T-helper 17 cell (primary cell): ENCODE measurements at places on chromosomes 5 and 9.

GRCh38 chr9:133374612-133375115 lies 1.2 kb downstream of the SURF4 start:
- H3K4me3 ChIP-seq = peak overlapping the region; percentile 93
- peaks cover 4% of the 10 kb centered on the region for H3K36me3 ChIP-seq
- DNase-seq = no peak
- H3K4me1 ChIP-seq = peaks cover 42% of the 10 kb centered on the region
- H3K27me3 ChIP-seq = no peaks in the 10 kb centered on the region
- peak overlapping the region; percentile 98 for H3K27ac ChIP-seq

DNA sequence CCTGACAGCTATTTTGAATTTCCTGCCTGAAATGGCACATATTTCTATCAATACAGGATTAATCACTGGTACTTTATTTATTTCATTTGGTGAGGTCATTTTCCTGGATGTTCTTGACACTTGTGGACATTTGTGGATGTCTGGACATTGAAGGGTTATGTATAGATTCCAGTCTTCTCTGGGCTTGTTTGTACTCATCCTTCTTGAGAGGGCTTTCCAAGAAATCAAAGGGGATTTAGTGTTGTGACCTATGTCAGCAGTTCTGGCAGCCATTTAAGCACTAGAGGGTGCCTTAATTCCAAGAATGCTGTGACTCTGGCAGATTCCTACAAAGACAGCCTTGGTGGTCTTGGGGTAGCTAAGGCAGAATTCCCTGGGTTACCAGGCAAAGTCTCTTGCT lies 259.7 kb downstream of the CSNK1G3 start:
- no peak overlapping the region for H3K27ac ChIP-seq
- no peaks in the 10 kb centered on the region for H3K4me1 ChIP-seq
- no peaks in the 10 kb centered on the region for H3K27me3 ChIP-seq
- H3K36me3 ChIP-seq = no peaks in the 10 kb centered on the region
- H3K4me3 ChIP-seq = no peak overlapping the region

DNA sequence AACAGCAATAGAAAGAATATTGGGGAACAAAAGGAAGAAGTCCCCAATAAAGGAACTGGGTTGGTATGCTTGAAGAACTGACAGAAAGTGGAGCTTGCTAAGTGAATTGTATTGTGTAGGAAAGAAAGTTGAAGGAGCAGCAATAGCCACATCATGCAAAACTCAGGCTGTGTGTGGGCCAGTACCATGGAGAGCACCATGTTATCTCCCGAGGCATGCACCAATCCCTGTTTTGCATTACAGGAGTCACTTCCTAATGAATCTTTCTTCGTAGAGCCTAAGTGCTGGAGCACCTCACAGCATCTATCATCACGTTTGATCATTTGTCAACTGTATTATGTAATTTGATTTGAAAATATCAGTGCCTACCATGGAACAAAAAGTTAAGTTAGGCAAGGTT lies 137.7 kb upstream of the NMUR2 start:
- H3K4me1 ChIP-seq = peaks cover 2% of the 10 kb centered on the region
- DNase-seq = no peak
- peaks cover 53% of the 10 kb centered on the region for H3K27me3 ChIP-seq
- no peak overlapping the region for H3K27ac ChIP-seq
- no peak overlapping the region for H3K4me3 ChIP-seq

DNA sequence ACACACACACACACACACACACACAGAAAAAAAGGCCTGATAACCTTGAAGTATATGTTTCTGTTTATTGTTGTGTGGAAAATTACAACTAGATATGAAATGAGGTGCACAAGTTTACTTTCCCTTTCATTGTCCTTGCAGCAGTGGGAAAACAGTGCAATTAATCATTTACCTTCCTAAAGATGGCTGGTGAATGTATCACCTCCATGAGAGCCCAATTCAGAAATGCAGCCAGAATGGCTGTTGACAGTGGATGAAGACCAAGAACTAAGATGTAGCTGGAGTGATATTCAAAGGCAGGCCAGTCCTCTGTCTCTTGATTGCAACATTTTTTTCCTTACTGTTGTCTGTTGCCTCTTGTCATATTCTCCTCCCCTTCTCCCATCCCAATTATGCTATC lies 49.6 kb upstream of the EIF4EBP3 start:
- no peak overlapping the region for H3K27ac ChIP-seq
- no peak for DNase-seq
- peaks cover 3% of the 10 kb centered on the region for H3K36me3 ChIP-seq
- H3K27me3 ChIP-seq = no peaks in the 10 kb centered on the region

GRCh38 chr5:127519527-127519926 lies 2.1 kb downstream of the PRRC1 start:
- DNase-seq = no peak
- peaks cover 5% of the 10 kb centered on the region for H3K27me3 ChIP-seq
- H3K4me3 ChIP-seq = peak overlapping the region; percentile 33
- no peak overlapping the region for H3K27ac ChIP-seq

GRCh38 chr5:175748650-175749049 lies 90.8 kb downstream of the HRH2 start:
- no peak overlapping the region for H3K4me3 ChIP-seq
- H3K4me1 ChIP-seq = peaks cover 2% of the 10 kb centered on the region
- H3K36me3 ChIP-seq = peaks cover 2% of the 10 kb centered on the region
- H3K27ac ChIP-seq = no peak overlapping the region
- no peak for DNase-seq

DNA sequence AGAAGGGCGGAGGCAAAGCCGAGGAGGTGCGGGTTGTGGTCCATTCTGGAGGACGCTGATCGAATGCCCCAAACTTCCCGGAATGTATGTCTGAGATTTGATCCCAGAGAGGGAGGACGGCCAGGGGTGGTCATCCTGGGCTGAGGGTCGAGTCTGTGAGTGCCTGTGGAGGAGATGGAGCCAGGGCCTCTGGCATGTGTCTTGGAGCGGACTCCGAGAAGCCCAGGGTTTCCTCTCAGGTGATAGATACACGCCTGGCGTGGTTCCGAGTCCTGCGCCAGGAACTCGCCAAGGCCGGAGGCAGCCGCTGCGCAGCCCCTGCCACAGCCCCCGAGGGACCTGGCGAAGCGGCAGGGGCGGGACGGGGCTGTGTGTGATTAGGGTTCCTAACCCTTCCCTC lies 363 bp downstream of the ZNF454 start:
- H3K27ac ChIP-seq = no peak overlapping the region
- peaks cover 2% of the 10 kb centered on the region for H3K36me3 ChIP-seq
- H3K4me1 ChIP-seq = no peaks in the 10 kb centered on the region
- DNase-seq = no peak

DNA sequence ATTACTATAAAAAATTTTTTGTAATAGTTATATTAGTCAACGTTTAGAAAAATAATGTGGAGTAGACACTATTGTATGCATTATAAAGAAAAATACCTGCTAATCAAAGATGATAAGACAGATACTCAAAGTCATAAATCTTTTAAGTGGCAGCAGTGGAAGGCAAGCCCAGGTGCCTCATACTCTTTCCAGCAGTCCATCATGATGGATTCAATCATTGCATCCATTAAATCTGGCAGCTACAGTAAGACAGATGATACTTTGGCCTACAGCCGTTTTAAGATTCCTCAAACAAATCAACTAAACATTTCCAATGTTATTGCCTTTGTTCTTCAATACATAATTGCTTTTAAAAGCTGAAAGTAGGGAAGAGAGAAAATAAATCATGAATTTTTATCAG lies 1392.9 kb upstream of the NUDT12 start:
- H3K4me3 ChIP-seq = no peak overlapping the region
- H3K4me1 ChIP-seq = no peaks in the 10 kb centered on the region
- H3K27me3 ChIP-seq = no peaks in the 10 kb centered on the region
- DNase-seq = no peak
- no peaks in the 10 kb centered on the region for H3K36me3 ChIP-seq
- H3K27ac ChIP-seq = no peak overlapping the region

GRCh38 chr5:143258559-143259253 lies 144.8 kb downstream of the NR3C1 start:
- peaks cover 2% of the 10 kb centered on the region for H3K4me1 ChIP-seq
- no peak for DNase-seq
- no peaks in the 10 kb centered on the region for H3K36me3 ChIP-seq
- no peak overlapping the region for H3K4me3 ChIP-seq
- H3K27ac ChIP-seq = peak overlapping the region; percentile 53
